ENCODE measurements at places on chromosomes 3 and 15.

GRCh38 chr3:42535981-42536784 is 33.7 kb downstream of the VIPR1 start:
- DNase-seq, result peak; percentile 60

- DNase-seq, result no peak
Observed at GRCh38 chr15:85475317-85475701, 94.9 kb downstream of the AKAP13 start.

- no peak for DNase-seq
Observed at GRCh38 chr3:61297821-61298220, 46.6 kb upstream of the FHIT start.

DNA sequence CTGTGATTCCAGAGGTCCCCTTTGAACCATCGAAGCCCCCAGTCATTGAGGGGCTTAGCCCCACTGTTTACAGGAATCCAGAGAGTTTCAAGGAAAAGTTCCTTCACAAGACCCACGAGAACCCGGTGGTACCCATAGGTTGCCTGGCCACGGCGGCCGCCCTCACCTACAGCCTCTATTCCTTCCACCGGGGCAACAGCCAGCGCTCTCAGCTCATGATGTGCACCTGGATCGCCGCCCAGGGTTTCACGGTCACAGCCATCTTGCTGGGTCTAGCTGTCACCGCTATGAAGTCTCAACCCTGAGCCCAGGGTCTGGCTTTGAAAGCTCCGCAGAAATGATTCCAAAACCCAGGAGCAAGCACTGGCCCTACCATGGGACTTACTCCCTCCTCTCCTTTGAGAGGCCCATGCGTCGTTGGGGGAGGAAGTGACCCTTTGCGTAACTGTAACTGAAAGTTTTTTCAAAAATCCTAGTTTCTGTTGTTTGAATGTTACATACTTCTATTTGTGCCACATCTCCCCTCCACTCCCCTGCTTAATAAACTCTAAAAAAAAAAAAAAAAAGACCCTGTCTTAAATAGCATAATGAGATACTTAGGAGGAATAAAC is 85.1 kb upstream of the CSPG5 start:
- no peak for DNase-seq

GRCh38 chr3:173986861-173987410 is 589.4 kb downstream of the NLGN1 start:
- no peak for DNase-seq

DNA sequence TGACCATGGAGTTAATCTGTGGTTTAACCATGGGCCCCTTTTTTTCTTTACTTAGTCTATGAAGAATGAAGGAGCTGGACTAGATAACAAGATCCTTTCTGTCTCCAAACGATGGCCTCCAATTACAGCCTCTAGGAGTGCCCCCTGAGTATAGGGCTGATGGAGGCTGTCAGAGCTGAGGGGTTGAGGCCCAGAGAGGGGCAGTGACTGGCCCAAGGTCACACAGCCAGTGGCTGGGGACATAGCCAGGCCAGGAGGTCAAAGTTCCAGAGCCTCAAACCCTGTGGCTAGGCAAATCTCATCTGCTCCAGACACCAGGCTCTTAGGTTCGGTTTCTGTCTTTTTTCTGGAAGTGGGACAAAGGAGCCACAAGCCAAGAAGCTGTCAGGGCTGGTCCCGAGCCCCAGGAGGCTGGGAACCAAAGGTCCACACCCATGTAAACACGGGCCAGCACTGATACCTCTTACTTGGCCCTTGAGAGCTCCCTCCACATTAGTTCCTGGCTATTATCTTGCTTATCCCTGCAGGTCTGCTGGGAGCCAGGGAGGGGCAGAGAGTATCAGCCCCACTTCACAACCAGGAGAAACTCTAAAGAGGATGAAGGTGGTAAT is 10.3 kb downstream of the RHOV start:
- DNase-seq, result no peak

GRCh38 chr3:17160597-17160996 is 275.8 kb downstream of the PLCL2 start:
- DNase-seq, result no peak

GRCh38 chr3:6089780-6090179 is 771.1 kb upstream of the GRM7 start:
- no peak for DNase-seq

DNA sequence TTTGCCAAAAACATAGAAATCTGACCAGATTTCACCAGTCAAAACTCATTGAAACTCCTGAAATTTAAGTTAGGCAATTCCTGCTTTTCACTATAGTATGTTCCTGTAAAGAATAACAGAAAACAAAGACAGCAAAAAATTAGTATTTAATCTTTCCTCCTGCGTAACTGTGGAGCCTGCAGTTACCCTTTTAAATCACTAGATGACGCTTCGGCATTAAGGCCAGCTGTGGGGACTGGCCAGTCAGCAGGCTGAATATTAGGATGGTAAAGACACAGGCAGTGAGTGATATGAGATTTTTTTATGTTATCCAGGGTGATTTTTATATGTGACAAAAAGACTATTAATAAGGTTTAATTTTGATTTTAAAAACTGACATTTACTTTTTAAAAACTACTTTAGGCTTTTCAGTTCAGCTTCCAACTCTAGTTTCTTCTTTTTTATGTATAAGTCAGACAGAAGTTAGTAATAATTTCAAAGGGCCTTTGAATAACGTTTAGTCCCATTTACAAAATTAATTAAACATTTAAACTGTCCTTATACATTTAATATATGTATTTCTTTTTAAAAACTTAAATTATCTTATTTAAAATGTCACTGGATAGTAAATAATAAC is 165.1 kb downstream of the PPM1L start:
- peak; percentile 4 for DNase-seq

- DNase-seq, result peak; percentile 27
Observed at GRCh38 chr3:23442598-23443383, 239.7 kb downstream of the UBE2E2 start.

DNA sequence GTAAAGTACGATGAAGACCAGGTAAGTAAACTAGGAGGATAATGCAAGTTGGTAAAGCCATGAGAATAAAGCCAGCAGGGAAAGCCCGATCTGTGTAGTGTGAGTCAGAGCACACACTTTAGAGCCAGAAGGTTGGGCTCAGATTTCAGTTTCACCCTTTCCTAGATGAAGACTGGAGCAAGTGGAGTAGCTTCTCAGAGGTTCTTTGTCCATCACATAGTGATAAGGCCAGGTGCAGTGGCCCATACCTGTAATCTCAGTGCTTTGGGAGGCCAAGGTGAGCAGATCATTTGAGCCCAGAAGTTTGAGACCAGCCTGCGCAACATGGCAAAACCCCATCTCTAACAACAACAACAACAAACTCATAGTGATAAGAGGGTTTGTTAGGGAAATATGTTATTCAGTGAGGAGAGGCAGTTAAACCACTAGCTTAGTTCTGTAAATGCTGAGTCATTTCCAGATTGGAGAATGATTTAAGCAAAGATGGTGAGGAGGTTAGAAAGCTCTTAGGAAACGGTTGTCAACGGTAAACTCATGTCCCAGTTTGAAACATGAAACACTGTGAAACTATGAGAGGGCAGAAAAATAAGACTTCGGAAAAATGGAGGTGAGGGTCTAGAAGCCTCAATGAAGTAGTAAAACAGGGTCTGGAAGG is 39.0 kb downstream of the IL12A start:
- peak; percentile 6 for DNase-seq

GRCh38 chr3:171230865-171231264 is 204.3 kb upstream of the SLC2A2 start:
- DNase-seq, result no peak

All from stimulated activated CD4-positive, alpha-beta T cell treated with anti-CD3 and anti-CD28 coated beads, Interleukin-15, amount 100 ng/mL, for 24 hours (primary cell).